ENCODE measurements at places on chromosomes 5 and 9.

GRCh38 chr9:112754578-112754977, 4.0 kb downstream of the SNX30 start:
- no peak for DNase-seq

DNA sequence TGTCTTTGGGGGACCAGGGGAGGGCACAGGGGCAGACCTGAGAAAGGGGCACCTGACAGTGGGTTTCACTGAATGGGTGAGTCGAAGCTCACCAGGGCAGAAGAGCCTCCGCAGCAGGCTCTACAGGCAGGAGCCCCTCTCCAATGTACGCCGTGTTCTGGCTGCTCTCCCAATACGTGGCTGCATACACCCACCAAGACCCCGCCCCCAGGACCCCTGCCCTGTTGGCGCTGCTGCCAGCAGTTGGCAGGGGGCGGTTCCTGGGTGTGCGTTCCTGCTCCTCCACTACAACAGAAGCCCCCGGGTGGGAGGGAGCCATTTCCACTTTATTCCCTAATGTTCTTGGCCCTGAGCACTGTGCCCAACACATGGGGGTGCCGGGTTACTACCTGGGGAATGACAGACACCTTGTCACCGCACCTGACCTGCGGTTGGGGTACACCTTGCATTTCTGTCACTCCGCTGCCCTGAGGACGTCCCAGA, 30.3 kb downstream of the SARDH start:
- DNase-seq, result no peak

GRCh38 chr9:14030375-14031059, 283.4 kb downstream of the NFIB start:
- DNase-seq, result peak; percentile 73

GRCh38 chr5:87951661-87952060, 317.0 kb downstream of the TMEM161B start:
- no peak for DNase-seq

- DNase-seq, result peak; percentile 5
Measured at GRCh38 chr9:95808011-95808410, 67.5 kb upstream of the ERCC6L2 start.

GRCh38 chr5:172909931-172910502, 49.2 kb upstream of the RPL26L1 start:
- DNase-seq, result no peak

DNA sequence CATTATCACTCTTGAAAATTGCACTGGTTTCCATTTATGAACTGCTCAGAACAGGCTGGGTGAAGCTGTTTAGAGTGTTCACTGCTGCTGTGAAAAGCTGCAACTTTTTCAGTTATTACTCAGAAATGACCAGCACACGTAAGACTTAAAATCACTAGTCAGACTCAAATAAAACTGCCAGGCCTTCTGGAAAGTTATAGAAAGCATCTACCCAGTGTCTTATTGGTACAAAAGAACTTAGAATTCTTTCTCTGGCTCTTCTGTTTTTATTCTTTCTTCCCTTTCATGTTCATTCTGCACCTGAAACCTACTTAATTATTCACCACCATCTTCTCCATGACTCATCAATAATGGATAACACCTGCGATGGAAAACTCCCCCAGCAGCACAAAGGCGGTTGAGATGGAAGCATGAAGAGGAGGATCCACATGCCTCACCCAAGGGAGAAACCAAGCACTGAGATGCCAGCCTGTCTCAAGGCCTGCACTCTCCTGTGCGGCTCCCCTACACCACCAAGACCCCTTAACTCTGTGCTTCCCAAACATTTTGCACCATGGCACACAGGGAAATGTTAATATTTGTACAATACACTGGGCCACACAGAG, 171.9 kb downstream of the ENTREP1 start:
- no peak for DNase-seq

GRCh38 chr5:135151256-135151655, 117.2 kb upstream of the PITX1 start:
- no peak for DNase-seq

GRCh38 chr9:21830589-21830988, 28.2 kb downstream of the MTAP start:
- DNase-seq, result no peak

GRCh38 chr9:82923912-82924605, 138.9 kb downstream of the RASEF start:
- peak; percentile 51 for DNase-seq

All from COR-L47 (cell line).